ENCODE measurements at places on chromosomes 3 and 15.

DNA sequence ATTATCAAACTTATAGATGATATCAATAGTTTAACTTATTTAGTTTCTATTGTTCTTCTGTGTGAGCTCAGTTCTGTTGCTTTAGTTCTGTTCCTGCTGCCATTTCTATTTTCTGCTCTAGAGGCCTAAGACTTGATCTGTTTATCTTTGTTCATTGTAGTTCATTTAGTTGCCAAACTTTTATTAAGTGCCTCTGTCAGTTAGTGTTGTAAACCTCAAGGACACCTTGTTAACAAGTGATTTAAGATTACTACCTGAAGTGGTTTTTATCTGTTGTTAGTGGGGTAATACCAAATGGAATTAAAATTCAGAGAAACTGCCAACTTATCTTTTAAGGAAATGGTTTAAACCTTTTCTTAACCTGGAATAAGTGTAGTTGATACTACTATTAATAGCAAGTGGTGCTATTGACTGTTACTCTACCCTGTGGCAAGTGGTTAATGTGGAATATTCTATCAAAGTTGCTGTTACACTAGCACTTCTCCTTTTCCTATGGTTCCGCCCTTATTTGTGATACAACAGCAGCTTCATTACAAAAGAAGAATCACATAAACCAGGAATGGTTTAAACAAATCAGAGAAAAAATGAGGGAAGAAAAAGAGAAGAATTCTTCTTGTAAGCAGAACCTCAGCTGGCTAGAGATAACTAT lies 500.6 kb upstream of the GOLIM4 start:
- DNase-seq, result no peak

- DNase-seq, result no peak
These were observed 5.7 kb upstream of the HLTF start for GRCh38 chr3:149091983-149092382.

DNA sequence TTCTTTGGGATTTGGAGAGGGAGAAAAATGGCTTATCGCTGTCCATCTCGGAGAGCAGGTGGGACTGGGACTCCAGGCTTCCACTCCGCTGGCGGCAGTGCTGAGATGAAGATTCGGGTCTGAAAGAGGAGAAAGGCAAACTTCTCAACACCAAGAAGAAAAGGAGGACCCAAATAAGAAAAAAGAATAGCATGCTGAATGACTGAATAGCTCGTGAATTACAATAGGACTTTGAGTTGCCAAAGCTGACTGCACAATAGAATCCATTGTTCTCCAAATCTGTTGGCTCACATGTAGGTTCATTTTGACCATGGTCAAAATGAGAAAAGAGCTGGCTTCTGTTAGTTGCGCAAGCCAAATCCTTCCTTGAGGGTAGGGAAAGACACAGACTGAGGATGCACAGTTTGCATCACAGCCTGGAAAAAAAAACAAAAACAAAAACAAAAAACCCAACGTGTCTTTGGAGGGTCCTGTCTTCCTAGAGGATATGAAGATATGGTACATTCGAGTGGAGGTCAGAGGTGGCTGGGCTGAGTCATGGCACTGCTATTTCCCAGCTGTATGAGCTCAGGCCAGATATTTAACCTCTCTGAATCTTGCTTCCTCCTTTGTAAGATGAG lies 59.3 kb upstream of the LMOD3 start:
- no peak for DNase-seq

DNA sequence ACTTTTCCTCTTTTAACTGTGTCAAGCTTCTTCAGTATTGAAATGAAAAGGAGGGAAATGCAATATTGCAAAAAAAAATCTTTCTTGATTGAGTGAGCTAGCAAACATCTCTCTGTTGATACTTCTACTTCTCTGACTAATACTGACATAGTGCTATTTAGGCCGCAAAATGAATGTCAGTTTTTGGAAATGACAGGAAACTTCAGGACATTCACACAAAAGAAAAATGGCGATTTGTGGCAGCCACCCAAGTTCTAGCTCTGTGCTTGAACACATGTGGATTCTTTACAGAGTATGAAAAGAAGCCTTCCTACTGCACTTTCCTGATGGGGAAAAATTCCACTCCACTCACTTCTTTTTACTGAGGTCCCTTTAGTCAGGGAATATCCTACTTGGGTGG lies 486.8 kb upstream of the ALCAM start:
- no peak for DNase-seq

GRCh38 chr3:47813551-47814177 lies 10.7 kb downstream of the DHX30 start:
- DNase-seq, result no peak

- no peak for DNase-seq
These were observed 14.7 kb downstream of the FSIP1 start for GRCh38 chr15:39767921-39768320.

GRCh38 chr3:149575961-149576564 lies 81.8 kb downstream of the WWTR1 start:
- DNase-seq, result no peak

DNA sequence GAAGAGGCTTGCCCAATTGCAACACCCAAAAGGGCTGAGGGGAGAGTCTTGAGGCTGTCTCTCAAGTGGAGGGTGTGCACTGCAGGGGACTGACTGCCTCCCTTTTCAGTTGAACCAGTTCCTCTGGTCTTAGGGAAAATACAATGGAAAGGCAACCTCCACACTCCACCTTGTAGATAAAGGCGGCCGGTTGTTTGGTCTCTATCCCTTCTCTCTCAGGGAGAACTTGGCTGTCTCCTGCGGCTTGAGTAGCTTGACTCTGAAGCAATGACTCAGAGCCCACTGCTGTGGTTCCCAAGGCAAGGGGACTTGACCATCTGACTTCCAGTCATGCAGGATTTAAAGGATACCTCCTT lies 143.2 kb upstream of the UMPS start:
- no peak for DNase-seq

DNA sequence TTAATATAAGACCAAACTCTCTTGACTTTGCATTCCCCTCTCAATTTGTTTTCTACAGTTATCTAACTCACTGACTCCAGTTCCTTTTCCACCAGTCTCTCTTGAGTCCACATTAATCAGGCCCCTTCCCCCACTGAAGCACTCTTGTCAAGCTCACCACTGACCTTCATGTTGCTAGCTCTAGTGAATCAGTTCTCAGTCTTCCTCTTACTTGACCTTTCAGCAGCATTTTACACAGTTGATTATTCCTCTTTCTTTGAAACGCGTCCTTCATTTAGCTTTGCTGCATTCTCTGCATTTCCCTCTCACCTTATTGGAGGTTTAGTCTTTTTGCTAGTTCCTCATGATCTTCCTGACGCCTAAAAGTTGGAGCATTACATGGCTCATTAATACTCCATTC lies 8.3 kb downstream of the PPP2R3A start:
- DNase-seq, result no peak

- no peak for DNase-seq
These were observed 133.5 kb downstream of the WNT7A start for GRCh38 chr3:13746385-13746784.

- DNase-seq, result no peak
These were observed 6.4 kb downstream of the BDH1 start for GRCh38 chr3:197549261-197549885.

DNA sequence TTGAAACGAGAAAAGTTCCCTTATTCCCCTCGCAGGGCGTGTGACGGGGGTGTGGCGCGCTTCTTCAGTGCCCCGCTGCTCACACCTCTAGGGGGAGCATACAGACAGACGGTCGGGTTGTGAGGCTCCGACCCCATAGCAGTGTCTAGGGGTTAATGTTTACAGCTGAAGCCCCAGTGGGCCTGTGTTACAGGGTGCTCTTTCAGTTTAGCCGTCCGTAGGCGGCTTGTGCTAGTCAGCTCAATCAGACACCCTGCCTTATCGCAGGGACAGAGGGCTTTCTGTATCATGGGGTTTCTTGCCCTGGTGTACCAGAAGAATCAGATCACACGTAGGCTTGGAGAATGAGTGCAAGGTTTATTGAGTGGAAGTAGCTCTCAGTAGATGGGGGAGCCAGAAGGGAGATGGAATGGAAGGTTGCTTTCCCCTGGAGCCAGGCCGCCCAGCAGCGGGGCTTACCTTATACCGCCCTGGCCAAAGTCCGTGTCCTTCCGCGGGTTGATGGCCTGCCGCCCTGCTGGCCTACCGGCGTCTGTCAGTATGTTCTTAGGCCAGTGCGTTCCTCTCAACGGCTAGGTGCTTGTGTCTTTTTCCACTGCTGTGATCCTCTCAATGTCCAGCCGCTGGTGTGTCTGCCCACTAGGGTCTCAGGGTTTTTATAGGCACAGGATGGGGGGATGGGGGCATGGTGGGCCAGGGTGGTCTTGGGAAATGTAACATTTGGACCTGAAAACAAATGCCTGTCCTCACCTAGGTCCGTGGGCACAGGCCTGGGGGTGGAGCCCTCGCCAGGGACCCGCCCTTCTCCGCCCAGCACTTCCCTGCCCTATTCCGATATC lies 32.2 kb upstream of the ACP3 start:
- no peak for DNase-seq

- DNase-seq, result no peak
These were observed 184.0 kb downstream of the EBLN2 start for GRCh38 chr3:73245459-73245858.

DNA sequence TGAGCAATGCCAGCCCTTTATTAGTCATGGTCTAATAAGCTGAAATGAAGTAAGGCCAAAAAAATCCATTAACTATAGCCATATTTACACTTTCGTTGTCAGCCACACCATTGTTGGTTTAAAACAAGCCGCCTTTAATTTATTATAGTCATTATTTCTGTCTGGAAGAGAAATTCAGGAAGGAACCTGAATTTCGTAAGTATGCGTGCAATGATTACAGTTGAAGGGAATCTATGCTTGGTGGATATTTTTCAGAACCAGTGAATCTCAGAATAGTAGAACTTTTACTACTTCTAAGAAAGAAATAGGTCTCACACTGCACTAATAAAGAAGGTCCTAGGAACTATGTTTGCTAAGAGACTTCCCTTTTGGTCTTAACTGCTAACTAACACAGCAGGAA lies 59.1 kb downstream of the FAM43A start:
- DNase-seq, result no peak

DNA sequence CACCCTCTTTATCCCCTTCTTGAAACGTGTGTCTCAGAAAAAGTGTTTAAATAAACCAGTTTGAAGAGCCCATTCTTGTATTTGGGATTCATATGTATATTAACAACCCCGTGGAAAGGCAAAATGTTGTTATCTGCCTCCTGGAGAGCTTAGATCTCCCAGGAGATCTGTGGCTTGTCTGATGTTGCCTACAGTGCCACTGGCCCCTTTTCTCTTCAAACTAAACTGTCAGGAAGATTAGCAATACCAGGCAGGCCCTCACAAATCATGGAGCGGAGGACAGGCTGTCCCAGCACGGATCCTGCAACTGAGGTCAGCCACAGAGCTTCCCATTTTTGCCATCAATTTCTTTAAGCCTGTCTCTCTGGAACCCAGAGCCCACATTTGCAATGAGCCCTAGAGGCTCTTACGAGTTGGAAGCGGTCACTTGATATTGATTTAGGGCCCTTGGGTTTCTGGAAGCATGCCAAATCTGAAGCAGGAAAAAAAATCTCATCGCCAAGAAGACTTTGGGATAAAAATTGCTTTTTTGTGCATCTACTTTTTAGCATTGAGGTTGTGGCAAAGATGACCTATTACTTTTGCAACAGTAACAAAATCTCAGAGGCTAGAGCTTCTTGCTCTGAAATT lies 234.1 kb downstream of the OPA1 start:
- no peak for DNase-seq

- no peak for DNase-seq
These were observed 624 bp downstream of the AKAP13 start for GRCh38 chr15:85380812-85381642.

DNA sequence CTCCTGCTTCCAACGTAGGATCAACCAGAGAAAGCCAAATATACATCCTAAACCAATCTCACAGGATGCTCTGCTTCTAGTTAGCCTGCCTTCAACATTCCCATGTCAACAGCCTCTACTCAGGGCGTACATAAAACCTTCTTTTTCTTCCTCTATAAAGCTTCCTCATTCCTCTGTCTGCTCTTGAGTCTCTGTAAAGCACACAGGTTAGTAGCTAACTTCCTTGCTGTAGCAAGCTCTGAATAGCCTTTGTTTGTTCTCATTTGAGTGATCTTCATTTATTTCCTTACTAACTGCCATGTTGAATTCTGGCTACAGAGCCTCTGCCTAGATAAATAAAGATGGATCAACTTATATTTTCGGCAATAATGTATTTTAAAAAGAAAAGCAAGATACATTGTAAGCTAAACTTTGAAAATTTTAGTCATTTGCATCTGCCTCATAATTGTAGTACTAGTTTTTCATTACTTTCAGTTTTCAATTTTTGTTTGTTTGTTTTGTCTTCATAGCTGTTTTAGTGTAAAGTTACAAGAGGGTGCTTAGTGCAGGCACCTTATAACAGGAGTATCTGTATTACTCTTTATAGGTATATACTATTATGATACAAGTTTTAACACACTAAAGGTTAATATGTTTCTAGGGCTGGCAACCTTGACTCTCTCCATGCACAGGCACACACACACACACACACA lies 498.2 kb downstream of the PYDC2 start:
- DNase-seq, result no peak

DNA sequence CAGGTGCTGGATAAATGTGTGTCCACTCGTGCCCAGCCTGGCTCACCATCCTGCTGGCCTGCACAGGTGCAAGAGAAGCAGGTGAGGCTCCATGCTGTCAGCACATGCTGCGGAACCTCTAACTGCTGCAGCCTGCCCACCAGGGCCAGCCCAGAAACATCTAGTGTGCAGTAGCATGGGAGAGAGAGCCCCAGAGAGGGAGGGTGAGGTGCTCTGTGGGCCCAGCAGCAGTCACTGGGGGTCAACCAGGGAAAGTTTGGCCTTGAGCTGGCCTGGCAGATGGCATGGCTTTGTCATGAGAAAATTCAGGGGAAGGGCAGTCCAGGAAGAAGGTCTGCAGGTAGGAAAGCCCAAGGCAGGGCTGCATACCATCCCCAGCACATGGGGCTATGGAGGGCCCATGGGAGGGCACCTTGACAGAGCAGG lies 18.2 kb upstream of the PRR23E start:
- DNase-seq, result no peak

DNA sequence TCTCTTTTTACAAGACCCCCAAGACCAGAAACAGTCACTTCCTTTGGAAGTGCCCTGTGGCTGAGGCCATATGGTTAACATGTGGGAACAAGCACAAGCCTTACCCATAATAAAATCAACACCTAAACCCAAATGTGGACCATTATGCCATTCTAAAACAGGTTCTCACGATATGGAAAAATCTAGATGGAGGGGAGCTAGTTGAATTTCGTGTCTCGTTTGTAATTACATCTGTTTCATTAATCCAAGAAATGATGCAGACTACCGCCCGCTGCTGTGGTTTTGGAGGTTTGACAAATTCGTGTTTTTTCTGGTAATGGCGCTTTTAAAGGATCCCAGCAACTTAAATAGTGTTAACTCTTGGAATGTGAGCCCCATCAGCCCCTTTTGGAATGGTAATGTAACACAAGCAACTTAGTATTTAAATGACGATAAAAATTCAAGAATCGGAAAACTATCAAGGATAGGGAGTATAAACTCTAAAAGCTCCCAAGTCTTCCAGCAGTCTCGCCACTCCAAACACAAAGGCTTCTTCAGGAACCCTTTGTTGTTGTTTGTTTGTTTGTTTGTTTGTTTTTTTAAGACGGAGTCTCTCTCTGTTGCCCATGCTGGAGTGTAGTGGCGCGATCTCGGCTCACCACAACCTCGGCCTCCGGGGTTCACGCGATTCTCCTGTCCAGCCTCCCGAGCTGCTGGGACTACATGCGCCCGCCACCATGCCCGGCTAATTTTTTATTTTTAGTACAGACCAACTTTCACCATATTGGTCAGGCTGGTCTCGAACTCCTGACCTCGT lies 1.1 kb downstream of the CNBP start:
- no peak for DNase-seq
